Stimulated activated CD8-positive, alpha-beta memory T cell treated with anti-CD3 and anti-CD28 coated beads, Interleukin-12 subunit alpha, Interleukin-12 subunit beta, amount 100 ng/mL, for 1 hour (primary cell): ENCODE measurements at places on chromosomes 1 and 21.

- DNase-seq = no peak
Observed at GRCh38 chr1:191669629-191670028, 488.6 kb upstream of the RGS18 start.

DNA sequence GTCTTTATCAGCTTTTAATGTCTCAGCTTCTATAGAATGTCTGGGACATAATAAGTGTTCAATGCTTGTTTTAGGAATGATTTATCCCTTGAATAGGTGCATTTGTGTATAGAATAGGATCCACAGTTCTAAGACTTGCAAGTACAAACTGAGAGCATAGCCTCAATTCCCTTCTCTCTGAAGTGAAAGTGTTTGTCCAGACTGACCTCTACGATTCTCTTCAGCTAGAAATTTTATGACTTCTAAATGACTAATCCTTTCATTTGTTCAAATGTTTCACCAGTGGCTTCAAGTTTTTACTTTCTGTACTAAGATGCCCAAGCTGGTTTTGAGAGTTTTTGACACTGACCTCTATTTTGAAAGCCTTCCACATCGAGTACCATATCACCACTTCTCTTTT lies 608.2 kb upstream of the ADGRL4 start:
- DNase-seq = no peak

DNA sequence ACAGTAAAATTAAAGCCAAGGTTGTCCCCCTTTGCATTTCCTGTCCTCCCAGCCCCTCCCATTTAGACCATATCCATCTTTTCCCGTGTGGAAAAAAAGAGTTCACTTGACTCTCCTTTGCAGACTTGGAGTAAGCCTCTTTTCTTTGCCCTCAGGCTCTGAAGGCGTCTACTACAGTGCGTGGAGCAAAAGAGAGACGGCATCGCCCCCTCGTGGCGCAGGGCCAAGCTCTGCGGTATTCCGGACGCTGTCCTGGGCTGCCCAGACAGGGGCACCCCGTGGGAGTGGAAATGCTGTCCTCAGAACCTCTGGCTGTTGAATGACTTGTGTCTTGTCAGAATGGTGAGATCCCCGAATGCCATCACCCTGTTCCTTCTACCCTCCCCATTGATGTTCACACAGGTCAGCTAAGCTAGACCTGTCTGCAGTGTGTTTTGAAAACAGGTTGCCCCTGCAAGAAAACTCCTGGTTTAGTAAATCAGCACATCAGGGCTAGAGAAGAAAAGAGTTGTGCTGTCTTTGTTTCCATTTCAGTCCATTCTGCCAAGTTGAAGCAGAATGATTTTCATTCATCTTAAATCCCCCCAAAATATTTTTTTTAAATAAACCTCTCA lies 12.3 kb upstream of the GJA8 start:
- peak; percentile 33 for DNase-seq

- DNase-seq = no peak
Observed at GRCh38 chr1:58928514-58928913, 144.7 kb upstream of the JUN start.

- no peak for DNase-seq
Observed at GRCh38 chr1:39105841-39106765, 80.0 kb downstream of the NDUFS5 start.

DNA sequence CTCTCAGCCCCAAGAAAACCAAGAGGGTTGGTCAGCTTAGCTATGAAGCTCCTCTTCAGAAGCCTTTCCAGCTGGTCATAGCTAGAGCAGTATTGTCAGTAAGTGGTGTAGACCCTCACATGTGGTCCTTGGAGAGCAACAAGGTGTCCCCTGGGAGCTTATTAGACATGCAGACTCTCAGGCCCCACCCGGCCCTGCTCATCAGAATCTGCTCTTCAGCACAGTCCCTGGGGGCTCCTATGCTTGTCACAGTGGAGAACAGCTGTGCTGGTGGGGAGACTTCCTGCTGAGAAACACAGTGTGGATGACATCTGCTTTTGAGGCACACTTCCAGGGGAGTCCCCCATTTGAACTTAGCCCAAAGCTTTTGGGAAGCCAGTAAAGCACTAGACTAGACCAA lies 21.9 kb upstream of the NEK2 start:
- DNase-seq = no peak

GRCh38 chr21:35015435-35016024 lies 33.6 kb downstream of the RUNX1 start:
- no peak for DNase-seq

GRCh38 chr21:43005635-43006034 lies 31.3 kb downstream of the PKNOX1 start:
- no peak for DNase-seq

GRCh38 chr1:184518736-184519357 lies 132.0 kb downstream of the C1orf21 start:
- no peak for DNase-seq

GRCh38 chr1:100530880-100531487 lies 7.0 kb upstream of the GPR88 start:
- no peak for DNase-seq
